ENCODE measurements at places on chromosomes 4 and X. TPM values are rescaled to one million over a fixed set of nuclear protein-coding genes. Genes with fewer than 3 reads are reported as not detected.

Gene FGF5
- not detected for total RNA-seq

Gene FMR1NB
- not detected for total RNA-seq

Gene BLTP1
- 37.5 TPM for total RNA-seq

Gene AKAP4
- total RNA-seq = not detected

Gene WAS
- 177 TPM for total RNA-seq

Gene VSIG4
- total RNA-seq = not detected

Gene PAGE2B
- not detected for total RNA-seq

Gene CXorf49
- not detected for total RNA-seq

Gene PAQR3
- 14.7 TPM for total RNA-seq

Gene BEND4
- 0.19 TPM for total RNA-seq

Measured in activated CD4-positive, alpha-beta T cell treated with anti-CD3 and anti-CD28 coated beads, Interleukin-2, amount 10 ng/mL, durations not matched to agents 7 days and 5 days (primary cell).